AG10803 (cell line): ENCODE measurements at places on chromosomes 7 and 10.

- DNase-seq: no peak
Measured at GRCh38 chr10:123635745-123636144, 30.4 kb upstream of the GPR26 start.

GRCh38 chr10:29648983-29649268 is 14.2 kb upstream of the SVIL start:
- peak; percentile 28 for DNase-seq

DNA sequence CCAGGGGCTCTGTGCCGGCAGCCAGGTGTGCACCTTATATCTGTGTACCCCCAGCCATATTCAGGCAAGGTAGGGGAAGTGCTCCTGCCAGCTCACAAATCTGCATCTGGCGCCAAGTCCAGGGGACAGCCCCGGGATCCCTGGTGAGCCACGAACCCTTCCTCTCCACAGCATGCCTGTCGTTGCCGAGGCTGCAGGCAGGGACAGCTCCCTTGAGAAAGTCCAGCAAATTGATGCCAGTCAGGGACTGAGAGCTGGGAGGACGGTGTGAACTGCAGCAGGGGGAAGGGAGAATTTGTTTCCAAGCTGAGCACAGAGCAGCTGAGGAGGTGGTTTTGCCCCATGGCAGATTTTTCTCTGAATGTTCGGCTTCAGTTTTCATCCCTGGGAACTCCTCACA is 919 bp downstream of the PLA2G12B start:
- no peak for DNase-seq

GRCh38 chr10:127840884-127841283 is 51.9 kb downstream of the CLRN3 start:
- DNase-seq: no peak

DNA sequence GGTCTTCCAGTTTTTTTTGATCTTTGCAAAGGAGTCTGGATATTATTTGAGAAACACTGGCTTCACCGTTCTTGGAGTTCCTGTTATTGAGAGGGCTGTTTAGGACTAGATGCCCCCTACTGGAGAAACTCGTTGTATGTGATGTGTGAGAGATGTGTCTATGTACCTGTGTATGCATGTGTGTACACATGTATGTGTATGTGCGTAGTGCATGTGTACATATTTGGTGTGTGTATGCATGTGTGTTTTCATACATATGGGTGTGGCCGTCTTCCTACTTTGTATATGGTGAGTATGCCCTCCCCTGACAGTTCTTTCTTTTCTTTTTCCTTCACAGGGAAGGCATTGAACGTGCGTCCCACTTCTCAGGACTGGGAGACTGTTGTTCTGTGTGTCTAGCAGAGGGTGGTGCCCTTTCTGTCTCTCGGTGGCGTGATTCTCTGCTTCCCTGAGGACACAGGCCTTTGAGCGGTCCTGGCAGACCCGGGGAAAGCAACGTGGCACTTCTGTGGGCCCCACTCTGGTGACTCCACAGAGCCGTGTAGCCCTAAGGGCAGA is 3.0 kb upstream of the CALHM3 start:
- DNase-seq: peak; percentile 73

DNA sequence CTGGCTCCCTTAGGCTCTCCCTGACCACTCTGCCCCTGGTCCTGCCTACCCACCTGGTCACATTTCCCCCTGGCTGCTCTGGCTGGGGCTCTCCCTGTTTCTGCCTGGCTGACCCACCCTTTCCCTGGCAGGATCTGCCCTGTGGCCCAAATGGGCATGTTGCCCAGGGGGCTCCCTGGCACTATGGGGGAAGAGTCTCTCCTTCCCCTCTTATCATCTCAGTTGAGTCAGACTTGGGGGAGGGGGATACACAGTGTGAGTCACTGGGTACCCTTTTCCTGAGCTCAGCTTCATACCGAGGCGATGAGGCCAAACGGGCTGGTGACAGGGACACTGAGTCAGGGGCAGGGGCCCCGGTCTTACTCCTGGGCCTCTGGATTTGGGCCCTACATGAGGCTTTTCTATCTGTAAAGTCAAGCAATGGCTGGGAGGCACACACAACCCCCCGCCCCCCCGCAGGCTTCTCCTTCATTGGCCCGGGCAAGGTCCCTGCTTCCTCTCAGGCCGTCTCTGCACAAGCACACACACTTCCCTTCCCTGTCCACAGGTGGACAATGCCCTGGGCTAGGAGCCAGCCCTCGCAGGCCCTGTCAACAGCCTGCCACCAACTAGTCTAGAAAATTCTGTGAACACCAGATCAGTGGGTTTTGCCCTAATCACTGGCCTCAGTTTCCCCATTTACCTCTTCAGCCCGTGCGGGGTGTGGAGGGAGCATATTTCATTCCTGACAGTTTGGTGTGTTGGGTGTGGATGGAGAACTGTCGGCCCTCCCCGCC is 627 bp upstream of the FLNC start:
- DNase-seq: peak; percentile 34

- peak; percentile 99 for DNase-seq
Measured at GRCh38 chr10:74589226-74589673, 237.2 kb upstream of the KAT6B start.

DNA sequence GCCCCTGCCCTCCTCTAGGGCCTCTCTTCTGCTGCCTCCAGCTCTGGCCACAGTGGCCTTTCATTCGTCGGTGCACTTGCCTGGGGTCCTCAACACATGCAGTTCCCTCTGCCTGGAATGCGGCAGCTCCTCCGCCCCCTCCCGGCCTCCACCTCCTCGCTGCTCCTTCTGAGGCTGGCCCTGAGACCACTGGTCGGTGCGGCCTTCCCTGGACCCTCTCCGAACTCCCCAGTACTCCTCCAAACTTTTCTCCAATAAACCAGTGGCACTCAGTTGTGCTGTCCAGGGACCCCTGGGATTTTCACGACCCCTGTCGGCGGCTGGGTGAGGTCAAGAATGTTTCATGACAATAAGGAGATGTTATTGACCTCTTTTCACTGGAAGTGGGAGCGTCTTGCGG is 53.5 kb downstream of the BMS1 start:
- no peak for DNase-seq

- no peak for DNase-seq
Measured at GRCh38 chr7:31129067-31129466, 77.0 kb downstream of the ADCYAP1R1 start.

DNA sequence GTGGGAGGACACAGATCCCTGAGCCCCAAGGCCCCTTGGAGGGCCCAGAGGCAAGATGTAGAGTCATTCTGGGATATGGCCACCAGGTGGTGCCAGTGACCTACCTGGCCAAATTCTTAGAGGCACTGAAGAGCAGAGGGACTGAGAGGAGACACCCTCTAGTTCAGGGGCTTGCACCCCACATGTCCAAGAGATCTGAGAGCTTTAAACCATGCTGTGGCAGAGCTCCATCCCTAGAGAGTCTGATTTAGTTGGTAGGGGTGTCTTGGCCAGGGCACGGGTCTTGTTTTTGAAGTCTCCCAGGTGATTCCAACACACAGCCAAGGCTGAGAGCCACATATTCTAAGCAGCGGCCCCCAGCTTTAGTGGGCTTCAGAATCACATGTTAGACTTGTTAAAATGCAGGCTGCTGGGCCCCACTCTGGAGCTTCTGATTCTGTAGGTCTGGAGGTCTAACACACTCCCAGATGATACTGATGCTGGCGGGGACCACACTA is 52.5 kb downstream of the PRF1 start:
- DNase-seq: peak; percentile 53

DNA sequence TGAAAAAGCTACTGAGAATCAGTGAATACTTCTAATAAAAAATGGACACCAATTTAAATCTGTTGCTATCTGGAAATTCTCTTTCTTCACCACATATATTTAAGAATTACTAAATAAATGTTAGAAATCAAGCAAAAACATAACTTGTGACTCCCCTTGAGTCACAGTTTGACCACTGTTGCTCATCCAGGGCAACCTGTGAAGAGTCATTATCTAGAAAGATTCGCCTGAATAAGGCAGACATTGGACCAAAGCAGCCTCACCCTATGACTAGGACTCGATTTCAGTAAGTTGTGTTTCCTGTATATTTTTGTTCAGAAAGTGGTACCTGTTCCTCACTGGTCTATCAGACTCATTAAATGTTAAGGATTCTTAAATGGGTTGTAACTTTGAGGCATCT is 572.4 kb downstream of the ATRNL1 start:
- DNase-seq: no peak

DNA sequence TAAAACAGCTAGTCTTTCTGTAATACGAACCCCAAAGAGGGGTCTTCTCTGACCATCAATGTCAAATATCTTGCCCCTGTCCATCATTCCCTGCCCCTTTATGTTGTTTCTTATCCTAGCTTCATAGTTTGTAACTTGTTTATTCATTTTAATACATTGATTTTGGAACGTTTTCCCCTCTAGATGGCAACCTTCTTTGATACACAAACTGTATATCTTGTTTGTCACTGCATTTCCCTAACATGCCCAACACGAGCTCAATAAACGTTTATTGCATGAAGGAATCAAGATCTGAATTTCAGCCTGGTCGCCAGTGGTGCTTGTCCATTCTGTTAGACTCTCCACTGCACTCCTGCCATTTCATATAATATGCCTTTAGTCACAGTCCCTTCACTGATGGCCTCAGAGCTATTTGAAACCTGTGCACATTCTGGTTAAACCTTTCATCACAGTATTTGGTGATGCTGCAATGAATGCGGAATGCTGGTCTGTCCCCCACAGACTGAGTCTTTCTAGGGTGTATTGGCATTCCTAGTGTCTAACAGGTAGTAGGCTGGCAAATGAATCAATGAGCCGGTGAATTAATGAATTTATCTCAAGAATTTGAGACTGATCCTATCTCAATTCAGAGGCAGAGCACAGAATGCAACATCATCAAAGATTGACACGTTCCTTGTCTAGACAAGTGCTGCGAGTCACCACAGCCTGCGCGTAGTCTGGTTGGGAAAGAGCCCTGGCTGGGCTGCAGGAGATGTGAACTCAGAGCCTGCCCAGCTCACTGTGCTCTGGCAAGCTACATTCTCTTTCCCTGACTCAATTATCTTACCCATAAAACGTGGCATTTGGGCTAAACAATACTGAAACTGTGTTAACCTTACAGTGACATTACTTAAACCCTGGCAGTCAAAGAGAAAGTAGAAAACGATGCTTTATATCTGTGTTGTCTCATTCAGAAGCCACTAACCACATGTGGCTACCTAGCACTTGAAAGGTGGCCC is 55.2 kb upstream of the FRMD4A start:
- peak; percentile 94 for DNase-seq

- DNase-seq: no peak
Measured at GRCh38 chr7:34825221-34825620, 167.2 kb downstream of the NPSR1 start.

DNA sequence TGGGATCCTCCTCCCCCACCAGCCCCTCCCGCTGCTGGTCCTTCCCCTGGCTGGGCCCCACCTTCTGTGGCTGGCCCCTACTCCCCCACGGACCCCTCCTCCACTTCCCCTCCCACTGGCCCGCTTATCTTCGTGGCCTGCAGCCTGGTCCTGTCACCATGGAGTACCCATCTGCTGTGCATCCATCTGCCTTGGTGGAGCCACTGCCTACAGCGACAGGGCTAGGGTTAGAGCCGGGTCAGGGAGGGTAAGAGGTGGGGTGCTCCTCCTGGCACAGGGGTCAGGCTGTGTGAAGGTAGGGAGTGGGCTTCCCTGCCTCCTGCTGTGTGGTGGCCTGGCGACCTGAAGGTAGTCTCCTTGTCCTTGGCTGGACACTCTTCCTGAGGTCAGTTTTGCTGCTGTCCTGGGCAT is 5.2 kb downstream of the ADCY1 start:
- DNase-seq: no peak

DNA sequence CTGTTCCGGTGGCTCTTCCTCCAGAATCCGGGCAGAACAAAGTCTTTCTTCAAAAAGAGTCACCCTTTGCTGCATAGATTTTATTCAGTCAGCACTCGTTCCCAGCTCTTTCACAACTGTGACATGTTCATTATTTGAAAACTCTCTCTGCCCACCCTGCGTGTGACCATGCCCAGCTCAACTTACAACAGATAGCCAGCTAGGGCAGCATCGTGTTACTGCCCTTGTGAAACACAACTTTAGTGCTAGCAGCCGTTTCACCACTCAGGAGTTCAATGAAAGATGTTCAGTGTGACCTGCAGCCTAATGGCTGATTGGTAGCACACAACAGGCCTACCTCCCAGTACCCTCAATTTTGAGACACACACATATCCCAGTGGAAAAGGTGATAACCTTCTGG is 57.9 kb downstream of the ZNF438 start:
- no peak for DNase-seq

DNA sequence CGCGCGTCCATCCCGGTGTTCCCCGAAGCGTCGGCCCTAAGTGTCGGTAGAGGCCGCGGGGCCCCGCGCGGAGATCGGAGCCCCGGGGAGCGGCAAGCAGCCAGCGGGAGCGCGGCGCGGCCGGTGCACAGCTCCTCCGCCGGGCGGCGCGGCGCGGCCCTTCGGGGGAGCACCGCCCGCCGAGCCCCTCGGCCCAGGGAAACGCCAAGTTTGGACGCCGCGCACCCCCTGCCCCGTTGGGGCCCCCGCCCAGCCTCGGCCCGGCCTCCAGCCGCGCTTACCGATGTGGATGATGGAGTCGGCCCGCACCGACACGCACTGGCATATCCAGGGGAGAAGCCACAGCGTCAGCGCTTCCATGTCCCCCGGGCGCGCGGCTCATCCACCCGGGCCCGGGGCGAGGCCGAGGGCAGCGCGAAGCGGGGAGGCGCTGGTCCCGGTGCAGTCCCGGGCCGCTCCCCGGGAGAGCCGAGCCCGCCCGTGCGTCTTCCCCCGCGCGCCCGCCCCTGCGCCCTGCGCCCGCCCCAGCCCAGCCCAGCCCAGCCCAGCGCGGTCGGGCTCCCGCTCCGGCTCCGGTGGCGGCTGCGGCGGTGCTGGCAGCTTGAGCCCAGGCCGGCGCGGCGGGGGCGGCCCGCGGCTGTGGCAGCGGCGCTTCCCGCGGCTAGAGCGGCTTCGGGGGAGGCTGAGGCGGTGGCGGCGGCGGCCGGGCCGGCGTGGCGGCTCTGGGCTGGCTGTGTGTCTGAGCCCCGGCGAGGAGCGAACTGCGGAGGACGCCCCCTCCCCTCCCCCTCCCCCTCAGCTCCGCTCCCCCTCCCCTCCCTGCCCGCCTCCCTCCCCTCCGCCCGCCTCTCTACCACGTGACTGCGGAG is at the start of gene GRID1:
Gene GRID1 (minus strand): TSS at position 763 of the 869 bp plus-strand sequence.
- no peak for DNase-seq

DNA sequence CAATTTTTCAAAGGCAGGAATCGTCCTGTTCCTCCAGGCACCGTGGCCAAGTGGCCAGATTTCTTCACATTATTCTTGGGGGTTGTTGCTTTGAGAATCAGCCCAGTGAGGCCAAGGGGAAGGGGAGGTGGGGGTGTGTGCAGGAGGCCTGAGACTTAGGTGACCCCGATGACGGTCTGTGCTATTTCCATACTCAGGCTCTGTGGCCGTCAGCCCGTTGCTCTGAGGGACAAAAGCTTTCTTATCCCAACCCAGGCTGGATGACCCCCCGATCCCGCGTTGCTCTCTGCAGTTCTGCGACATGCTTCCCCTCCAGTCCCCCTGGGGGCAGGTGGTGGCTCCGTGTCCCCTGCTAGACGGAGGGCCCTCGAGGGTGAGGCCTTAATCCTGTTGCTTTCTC is 14.2 kb downstream of the DOCK1 start:
- DNase-seq: no peak

GRCh38 chr10:113879691-113880090 is 25.2 kb downstream of the NHLRC2 start:
- DNase-seq: no peak
